Psoas muscle (tissue), 8 donors: ENCODE measurements at places on chromosomes 2 and 18. TPM values are rescaled to one million over a fixed set of nuclear protein-coding genes. Genes with fewer than 3 reads are reported as not detected.

The ROCK2 gene
- total RNA-seq = 64.0 TPM

The FAM161A gene
- 2.5 TPM for total RNA-seq

The GKN2 gene
- total RNA-seq = not detected

The MAP3K19 gene
- not detected for total RNA-seq

The CCDC150 gene
- total RNA-seq = 1.4 TPM

The GLB1L gene
- 0.94 TPM for total RNA-seq

The ZNF892 gene
- 2.1 TPM for total RNA-seq

The KLHL41 gene
- 3,179 TPM for total RNA-seq

The PPP1R1C gene
- total RNA-seq = not detected

GRCh38 chr2:23688486-23689130 is 238.3 kb downstream of the ATAD2B start:
- H3K27me3 ChIP-seq = no peaks in the 10 kb centered on the region
- no peaks in the 10 kb centered on the region for H3K4me1 ChIP-seq
- no peak overlapping the region for H3K4me3 ChIP-seq
- peaks cover 22% of the 10 kb centered on the region for H3K36me3 ChIP-seq
- no peak overlapping the region for H3K27ac ChIP-seq

DNA sequence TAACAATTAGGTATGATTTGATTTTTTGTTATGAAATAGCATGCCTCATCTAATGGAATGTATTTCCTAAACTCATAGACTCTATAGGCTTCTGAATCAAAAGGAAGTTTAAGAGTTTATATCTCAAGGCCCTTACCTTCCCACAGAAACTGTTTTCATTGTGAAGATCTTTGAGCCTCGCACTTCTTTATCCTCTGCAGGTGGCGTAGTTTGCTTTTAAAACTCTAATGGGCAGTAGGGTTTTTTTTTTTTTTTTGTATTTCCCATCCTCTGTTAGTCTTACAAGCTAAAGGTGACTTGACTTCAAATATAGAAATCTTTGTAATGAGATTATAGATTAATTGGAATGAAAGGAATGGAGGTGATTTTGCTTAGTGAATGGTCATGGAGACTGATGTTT is 28.3 kb downstream of the DYNC2LI1 start:
- H3K4me3 ChIP-seq = no peak overlapping the region
- H3K27ac ChIP-seq = no peak overlapping the region
- no peaks in the 10 kb centered on the region for H3K36me3 ChIP-seq
- no peaks in the 10 kb centered on the region for H3K4me1 ChIP-seq
- no peak for DNase-seq

- H3K4me3 ChIP-seq = no peak overlapping the region
- peaks cover 11% of the 10 kb centered on the region for H3K4me1 ChIP-seq
- no peak for DNase-seq
- H3K36me3 ChIP-seq = no peaks in the 10 kb centered on the region
Observed at GRCh38 chr2:69692424-69692823, 48.9 kb upstream of the AAK1 start.

DNA sequence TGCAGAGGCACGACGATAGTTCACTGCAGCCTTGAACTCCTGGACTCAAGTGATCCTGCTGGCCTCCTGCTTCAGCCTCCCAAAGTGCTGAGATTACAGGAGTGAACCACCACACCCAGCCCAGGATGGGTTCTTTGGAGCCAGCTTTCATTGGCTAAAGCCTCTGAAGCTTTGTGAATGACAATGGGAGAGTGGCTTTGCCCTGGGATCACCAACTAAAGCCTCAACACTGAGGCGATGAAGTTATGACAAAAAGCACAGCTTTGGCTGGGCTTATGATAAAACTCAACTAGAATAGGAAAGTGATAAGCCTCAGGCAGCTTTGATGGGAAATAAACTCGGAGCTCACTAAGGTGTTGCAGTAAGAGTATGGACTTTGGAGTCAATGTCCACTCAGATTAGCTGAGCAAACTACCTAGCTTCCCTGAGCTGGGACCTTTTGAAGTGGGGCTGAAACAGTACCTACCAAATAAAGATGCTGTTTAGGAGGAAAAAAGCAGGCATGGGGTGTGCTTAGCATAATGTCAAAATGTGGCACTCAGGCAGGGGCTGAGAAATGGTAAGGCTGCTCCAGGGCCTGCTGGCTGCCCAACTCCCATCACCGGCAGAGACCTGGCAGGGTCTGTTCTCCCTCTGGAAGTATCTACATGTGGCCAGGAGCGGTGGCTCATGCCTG is 4.3 kb downstream of the TMEM127 start:
- H3K4me1 ChIP-seq = peaks cover 79% of the 10 kb centered on the region
- peak overlapping the region; percentile 97 for H3K27ac ChIP-seq
- H3K36me3 ChIP-seq = no peaks in the 10 kb centered on the region
- peak overlapping the region; percentile 45 for H3K4me3 ChIP-seq
- no peaks in the 10 kb centered on the region for H3K27me3 ChIP-seq
- no peak for DNase-seq

DNA sequence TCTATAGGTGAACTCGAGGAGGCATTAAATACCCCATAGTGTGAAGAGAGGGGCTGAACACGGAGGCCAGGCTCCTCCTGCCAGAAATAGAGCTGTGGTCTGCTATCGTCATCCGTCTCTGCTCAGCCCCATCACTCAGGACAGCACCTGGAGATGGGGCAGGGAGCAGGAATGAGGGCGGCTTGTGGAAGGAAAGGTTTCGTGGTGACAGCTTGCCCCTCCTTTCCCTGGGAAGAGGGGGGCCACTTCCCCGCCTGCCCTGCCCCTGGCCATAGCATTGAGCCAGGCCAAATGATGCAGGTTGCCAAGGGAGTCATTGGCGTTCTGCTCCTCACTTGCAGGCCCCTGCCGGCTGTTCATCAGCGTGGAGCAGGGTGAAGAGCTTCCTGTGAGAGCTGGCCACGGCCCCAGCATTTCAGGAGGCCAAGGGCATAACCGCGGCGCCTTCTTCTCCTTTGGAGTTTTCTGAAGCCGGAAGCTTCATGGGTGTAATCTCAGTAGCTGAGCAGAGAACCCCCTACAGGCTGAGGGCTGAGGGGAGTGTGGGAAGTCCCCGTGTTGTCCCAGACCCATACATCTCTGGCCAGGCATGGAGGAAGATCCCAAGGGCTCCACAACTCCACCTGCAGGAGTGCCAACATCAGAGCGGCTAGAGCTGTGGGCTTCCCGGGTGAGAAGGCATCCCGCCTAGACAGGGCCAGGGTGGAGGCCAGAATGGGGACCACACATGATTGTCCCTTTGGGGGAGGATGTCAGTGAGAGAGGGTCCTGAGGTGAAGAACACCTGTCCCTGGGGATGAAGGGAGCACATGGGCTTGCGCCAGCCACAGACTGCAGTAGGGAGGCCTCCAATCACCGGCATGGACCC is 112.5 kb upstream of the GLI2 start:
- H3K27me3 ChIP-seq = no peaks in the 10 kb centered on the region
- no peak overlapping the region for H3K27ac ChIP-seq
- H3K4me3 ChIP-seq = no peak overlapping the region
- DNase-seq = no peak

DNA sequence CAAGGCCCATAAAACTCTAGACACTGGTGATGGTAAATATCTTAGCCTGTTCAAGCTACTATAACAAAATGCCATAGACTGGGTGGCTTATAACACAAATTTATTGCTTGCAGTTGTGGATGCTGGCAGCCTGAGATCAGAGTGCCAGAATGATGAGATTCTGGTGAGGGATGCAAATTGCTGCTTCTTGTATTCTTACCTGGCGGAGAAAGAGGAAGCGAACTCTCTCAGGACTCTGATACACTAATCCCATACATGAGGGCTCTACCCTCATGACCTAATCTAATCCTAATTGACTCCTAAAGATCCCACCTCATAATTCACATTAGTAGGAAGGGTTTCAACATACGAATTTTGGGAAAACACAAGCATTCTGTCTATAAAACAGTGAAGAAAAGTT is 4.6 kb upstream of the IER3IP1 start:
- no peak overlapping the region for H3K4me3 ChIP-seq
- no peaks in the 10 kb centered on the region for H3K27me3 ChIP-seq
- H3K4me1 ChIP-seq = no peaks in the 10 kb centered on the region
- H3K27ac ChIP-seq = no peak overlapping the region
- no peak for DNase-seq

DNA sequence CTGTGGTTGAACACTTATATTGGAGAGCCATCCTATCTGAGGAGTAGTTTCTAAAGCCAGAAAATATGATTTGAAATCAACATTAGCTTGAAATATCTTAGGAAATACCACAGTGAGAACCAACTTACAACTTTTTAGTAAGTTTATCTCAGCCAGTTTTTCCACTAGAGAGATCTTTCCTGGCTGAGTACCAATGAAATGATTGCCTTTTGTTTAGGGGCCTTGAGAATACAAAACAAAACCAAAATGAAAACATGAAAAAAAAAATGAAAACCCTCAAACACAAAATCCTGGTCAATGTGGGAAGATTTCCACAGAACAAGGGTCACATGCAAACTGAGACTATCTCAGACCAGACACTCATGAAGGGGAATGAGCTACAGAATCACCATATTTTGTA is 429.0 kb downstream of the SETBP1 start:
- no peaks in the 10 kb centered on the region for H3K36me3 ChIP-seq
- no peak for DNase-seq
- H3K4me3 ChIP-seq = no peak overlapping the region
- H3K27ac ChIP-seq = no peak overlapping the region
- no peaks in the 10 kb centered on the region for H3K4me1 ChIP-seq

- H3K27ac ChIP-seq = no peak overlapping the region
- no peak for DNase-seq
- H3K36me3 ChIP-seq = no peaks in the 10 kb centered on the region
- no peak overlapping the region for H3K4me3 ChIP-seq
- H3K4me1 ChIP-seq = peaks cover 6% of the 10 kb centered on the region
Observed at GRCh38 chr2:44553456-44553855, 191.7 kb downstream of the CAMKMT start.

DNA sequence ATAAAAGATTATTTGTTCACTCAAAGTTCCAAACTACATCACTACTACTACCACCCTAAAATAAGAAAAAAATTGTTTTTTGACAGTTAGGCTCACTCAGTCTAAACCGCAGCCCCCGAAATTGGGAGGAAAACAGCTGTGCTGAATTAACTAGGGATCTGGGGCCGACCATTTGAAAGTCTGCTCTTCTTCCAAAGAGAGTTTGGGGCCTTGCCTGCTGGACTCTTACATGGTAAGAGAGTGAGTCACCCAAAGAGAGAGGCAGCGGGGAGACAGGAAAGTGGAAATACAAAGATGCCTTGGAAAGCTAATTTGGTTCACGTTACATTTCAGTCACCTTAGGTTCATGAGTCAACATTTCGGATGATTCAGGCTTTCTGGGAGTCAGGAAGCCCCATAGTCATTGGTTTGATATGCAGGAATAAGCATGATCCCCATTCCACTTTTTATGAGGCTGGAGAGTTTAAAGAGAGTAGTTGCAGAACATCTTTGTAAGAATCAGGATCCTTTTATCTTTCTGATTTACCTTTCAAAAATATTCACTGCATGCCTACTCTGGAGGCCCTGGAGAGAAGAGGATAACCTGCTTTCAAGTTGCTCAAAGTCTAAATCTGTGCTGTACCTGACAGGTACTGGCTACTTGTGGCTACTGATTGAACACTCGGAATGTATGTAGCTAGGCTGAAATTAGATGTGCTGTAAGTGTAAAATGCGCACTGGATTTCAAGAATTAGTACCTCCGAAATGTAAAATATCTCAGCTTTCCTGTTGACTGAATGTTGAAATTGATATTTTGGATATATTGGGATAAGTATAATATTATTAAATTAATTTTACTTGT is 995 bp upstream of the RTN4 start:
- H3K27ac ChIP-seq = peak overlapping the region; percentile 90
- DNase-seq = peak; percentile 61
- no peaks in the 10 kb centered on the region for H3K36me3 ChIP-seq
- H3K27me3 ChIP-seq = no peaks in the 10 kb centered on the region

DNA sequence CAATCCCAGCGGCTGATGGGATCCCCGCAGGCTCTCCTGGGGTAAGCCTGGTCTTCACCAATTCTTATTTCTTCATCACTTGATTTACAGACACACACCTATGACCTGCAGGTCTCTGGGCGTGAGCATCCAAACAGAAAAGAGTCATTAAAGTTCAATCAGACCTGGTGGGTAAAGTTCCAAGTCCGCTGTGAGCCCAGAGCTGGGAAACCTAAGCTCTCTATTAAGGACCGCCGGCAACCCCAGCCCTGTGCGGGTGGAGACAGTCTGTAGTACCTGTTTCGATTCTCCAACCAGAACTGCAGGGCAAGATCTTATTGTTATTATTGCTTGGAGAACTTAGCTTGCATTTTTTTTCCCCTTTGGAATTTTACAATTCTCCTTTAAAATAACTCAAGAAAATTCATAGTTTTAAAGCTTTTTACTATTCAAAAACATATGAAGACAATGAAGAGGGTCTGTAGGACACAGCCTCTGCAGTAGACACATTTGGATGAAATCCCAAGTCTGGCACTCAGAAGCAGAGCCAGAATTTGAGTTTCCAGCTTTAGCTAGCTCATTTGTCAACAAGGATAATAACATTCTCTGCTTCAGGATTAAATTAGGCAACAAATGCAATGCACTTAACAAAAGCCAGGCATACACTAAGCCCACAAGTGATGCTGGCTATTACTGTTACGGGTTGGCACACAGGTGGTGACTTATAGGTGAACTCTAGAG is 376.4 kb downstream of the INSIG2 start:
- no peaks in the 10 kb centered on the region for H3K27me3 ChIP-seq
- H3K4me3 ChIP-seq = no peak overlapping the region
- H3K4me1 ChIP-seq = no peaks in the 10 kb centered on the region
- no peak for DNase-seq
- H3K36me3 ChIP-seq = no peaks in the 10 kb centered on the region
- H3K27ac ChIP-seq = no peak overlapping the region
